ENCODE measurements at places on chromosomes 2 and 18.
A peak's percentile ranks its signal among the peaks of the same experiment; 100 is the strongest.

GRCh38 chr2:23091900-23092299 lies 293.1 kb upstream of the KLHL29 start:
- no peak for DNase-seq

- no peak for DNase-seq
Measured at GRCh38 chr18:75529394-75529793, 101.9 kb upstream of the SMIM21 start.

- DNase-seq = no peak
Measured at GRCh38 chr2:235521844-235522243, 28.0 kb downstream of the AGAP1 start.

DNA sequence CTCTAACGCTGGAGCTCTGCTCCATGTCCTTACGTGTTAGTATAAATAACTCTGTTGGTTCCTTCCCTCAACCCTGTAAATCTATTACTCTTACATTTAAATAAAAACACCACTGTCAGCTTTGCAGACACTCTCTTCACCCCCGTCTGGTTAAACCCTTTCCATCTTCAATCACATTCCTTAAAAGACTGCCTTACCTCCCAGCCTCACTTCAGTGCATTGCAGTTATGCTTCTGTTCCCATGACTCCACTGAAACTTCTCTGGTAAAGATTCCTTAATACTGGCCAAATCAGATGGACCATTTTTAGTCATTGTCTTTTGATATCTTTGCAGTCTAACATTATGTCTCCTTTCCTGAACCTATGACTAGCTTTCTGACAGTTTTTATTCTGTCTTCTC lies 61.7 kb downstream of the EML4 start:
- no peak for DNase-seq

DNA sequence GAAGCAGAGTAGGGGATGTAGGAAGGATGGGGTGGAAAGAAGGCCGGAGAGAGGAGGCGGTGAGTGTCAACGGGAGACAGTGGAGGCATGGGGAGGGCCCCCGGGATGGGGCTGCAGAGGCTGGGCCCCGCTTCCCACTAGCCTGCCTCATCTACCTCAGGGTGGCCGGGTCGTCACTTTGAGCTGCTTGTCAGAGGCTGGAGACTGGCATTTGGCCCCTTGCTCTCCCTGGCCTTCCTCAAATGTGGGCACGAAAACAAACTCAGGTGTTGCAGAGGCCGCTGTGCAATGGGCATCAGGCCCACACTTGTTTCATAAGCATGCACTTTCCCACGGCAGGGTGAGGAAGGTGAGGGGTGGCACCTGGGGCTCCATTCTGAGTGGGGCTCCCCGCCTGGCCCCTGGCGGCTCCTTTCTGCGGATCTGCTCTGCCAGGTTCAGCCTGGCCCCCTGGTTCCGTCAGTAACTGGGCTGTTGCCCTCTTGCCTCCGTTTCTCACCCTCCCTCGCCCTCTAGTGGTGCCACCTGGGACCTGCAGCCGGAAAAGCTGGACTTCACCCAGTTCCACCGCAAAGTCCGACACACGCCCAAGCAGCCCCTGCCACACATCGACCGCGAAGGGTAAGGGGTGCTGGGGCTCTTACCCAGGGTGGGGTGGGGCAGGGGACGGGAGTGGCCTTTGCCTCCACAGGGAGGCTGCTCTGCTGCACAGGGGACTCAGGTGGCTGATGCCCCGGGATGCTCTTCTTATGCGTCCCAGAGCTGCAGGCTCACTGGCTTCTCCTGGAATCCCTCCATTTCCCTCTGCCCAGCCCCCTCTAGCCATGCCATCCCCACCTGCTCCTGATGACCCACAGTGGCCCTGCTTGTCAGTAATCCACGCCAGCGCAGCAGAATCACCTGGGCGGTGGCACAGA lies 125.4 kb downstream of the CTIF start:
- no peak for DNase-seq

- peak; percentile 30 for DNase-seq
Measured at GRCh38 chr18:24014062-24014985, at the start of gene TTC39C. Gene TTC39C (plus strand): TSS chr18:24014754. CDS start chr18:24014872, 118 bp downstream.
